Central memory CD4-positive, alpha-beta T cell (primary cell): ENCODE measurements at places on chromosomes 7 and 10.

DNA sequence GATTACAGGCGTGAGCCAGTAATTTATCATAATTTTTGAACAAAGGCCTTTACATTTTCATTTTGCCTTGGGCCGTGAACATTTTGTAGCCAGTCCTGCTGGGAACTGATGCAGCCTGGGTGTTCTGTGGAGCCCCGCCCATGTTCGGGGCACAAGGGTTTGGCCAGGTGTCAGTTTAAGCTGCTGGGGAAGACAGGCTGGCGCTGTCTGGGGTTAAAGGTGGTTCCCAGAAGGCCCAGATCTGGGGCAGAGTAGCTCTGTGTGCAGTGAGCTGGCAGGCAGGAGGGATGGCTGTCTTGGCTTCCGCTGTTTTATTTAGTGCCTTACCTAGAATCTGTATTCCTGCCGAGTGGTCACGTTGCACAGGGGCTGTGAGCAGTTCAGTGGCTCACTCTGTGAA lies 50.2 kb downstream of the DOCK1 start:
- DNase-seq, result no peak

GRCh38 chr7:111282626-111283025 lies 191.7 kb downstream of the LRRN3 start:
- DNase-seq, result no peak

DNA sequence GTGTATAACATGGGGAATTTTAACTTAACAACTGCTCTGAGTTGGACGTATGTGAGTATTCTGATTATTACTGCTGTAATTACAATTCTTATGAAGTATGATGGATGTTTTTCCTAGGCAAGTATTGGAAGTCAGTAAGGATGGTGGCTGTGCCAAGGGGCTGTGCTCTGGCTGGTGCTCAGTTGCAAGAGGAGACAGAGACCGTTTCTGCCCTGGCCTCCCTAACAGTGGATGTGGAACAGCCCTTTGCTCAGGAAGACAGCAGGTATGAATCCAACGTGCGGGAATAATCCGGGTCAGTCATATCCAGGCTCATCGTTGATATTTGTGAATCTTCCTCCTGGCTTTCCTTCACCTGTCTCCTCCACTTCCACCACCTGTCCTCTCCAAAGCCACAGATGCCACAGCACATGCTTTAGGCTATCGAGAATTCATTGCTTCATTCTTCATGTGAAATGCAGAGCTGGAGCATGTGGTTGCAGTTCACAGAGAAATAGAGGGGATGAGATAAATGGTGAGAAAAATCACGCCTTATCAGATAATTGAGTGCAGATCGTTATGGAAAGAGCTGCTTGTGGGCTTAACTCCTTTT lies 141.7 kb downstream of the TWIST1 start:
- no peak for DNase-seq

DNA sequence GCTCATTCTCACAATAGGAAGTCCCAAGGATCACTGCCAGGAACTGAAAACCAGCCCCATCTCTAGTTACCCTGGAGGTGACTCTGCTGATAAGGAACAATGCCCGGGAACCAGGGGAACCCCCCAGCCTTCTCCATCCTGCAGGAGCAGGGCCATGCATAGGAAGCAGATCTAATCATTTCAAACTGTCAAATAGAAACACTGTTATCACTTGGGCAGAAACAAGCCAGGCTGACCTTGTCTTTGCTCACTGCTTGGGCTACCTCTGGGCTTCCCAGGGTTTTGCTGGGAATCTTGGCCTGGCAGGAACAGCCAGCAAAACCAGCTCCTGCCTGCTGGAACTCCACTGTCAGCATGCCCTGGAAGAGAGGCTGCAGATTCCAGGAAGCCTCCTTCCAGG lies 114.1 kb downstream of the RNF216 start:
- no peak for DNase-seq

GRCh38 chr10:88346144-88346977 lies 236.8 kb downstream of the RNLS start:
- no peak for DNase-seq

- no peak for DNase-seq
Measured at GRCh38 chr7:129452589-129453231, 18.5 kb downstream of the STRIP2 start.

DNA sequence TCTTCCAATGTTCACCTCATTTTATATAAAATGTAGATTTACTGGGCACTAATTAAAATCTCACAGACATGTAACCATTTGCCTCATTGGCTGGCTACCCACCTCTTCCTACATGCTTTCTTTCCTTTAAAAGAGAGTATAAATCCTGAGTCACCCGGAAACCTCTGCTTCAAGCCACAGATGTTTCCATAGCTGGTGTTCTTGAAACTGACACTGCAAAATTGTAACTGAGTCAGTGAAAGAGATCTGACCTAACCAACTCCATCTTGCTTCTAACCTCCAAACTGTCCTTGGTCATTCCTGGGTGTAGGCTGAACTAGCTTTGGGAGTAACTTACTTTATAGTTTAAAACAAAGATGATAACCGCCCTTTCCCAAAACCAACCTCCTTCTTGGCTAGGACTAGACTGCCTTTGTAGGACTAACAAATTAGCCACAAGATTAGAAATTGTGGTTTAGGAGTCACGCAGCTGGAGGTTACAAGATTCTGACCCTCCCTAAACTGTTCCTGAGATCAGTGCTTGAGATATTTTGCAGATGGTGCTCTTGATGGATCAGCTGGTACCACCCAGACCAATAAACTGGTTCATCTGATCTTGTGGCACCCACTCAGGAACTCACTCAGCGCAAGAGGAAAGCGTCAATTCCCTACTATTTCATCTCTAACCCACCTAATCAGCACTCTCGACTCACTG lies 33.5 kb downstream of the SVOPL start:
- DNase-seq, result no peak

GRCh38 chr10:112022196-112022595 lies 161.4 kb downstream of the GPAM start:
- no peak for DNase-seq

GRCh38 chr10:63376560-63377304 lies 89.0 kb downstream of the JMJD1C start:
- no peak for DNase-seq

- DNase-seq, result peak; percentile 77
Measured at GRCh38 chr7:105677817-105678573, 96.7 kb upstream of the EFCAB10 start.

- DNase-seq, result no peak
Measured at GRCh38 chr7:107023522-107024151, 20.9 kb upstream of the PRKAR2B start.

DNA sequence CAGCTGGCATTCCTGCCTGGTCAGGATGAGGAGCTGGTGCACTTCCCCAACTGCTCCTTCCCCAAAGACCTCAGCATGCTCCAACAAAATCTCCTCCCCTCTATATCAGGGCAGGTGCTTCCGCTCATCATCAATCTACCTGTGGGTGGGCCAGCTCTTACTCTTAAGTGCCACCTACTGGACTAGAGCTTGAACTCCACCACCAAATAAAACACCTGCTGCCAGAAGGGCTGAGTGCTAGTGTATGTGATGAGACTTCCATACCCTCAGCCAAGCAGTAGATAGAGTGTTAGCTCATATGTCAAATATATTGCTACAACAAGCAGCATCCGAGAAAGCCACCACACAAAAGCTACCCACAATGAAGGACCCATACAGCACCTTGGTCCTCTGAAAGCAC lies 264.3 kb downstream of the RNLS start:
- DNase-seq, result peak; percentile 4

DNA sequence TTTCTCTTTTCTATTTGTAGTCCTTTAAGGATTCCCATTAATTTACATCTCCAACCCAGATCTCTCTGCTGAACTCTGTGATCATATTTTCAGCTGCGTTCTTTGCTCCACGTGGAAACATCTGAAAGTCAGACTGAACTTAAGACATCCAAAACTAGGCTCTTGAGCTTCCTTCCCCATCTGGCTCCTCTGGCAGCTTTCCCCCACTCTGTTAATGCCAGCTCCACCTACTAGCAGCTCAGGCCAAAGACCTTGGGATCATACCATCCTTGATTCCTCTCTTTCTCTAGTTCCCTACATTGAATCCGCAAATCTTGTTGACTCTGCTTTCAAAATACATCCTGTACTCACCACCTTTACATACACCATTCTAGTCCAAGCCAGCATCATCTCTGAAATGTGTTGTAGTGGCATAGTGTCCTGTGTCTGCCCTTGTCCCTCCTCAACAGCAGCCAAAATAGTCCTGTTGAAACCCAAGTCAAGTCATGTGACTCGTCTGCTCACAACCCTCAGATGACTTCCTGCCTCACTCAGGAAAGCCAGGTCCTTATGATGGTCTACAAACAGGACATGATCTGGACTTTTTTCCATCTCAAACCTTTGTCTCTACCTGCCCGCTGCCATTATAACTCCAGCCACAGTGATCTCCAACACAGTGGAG lies 7.0 kb downstream of the REEP3 start:
- DNase-seq, result no peak

GRCh38 chr10:92241158-92241500 lies 49.7 kb downstream of the CPEB3 start:
- DNase-seq, result no peak

DNA sequence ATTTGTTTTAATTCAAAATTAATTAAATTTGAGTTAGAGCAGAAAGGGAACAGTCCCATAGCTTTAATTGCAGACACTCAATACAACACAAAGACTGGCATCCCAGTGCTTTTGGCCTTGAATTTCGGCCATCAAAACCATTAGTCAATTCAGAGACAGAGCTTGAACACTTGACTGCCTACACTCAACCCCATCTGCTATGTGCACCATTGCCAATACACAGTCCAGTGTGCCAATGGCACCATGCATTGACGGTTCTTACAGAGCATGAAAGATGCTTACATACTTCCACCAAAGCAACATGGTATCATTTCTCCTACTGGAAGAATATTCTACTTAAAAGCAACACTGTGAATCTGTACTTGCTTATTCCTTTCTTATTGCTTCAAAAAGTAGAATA lies 43.6 kb upstream of the LRRTM3 start:
- no peak for DNase-seq

- no peak for DNase-seq
Measured at GRCh38 chr7:48337012-48337621, 165.9 kb downstream of the ABCA13 start.

DNA sequence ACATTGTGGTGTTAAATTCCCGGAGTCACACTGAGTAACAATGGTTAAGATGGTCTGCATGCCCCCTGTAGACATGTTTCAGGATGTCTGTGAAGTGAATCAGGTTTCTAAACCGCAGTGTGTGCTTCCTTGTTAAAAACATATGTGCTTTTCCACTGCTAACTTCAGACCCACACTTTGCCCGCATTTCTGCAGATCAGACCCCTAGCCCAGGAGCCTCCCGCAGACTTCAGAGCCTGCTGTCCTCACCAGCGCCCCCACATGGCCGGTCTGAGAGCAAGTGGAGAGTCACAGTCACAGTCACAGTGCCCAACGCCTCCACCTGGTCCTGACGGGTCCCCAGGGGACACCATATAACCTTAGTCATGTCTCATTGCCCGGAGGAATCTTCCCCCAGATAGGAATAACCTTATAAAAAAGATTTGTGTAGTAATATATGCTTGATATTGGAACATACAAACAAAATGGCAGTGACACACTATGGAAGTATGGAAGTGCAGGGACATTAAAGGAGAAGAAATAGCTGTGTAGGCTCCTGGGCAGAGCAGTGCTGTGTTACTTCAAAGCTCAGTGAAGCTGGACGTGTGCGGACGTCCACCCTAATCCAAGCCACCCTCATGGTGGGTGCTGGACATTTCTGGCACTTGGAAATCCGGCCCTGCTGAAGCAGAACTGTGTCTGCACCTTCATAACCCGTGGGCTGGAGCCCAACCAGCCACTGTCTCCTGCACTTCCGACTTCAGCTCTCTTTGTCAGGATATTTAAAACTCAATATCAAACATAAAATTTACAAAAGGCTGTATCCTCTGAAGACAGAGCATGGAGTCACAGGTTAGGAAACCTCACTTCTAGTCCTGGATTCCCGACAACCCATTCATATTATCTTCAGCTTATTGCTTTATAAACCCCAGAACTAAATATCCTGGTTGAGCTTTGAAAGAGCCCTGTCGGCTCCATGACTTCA lies 29.0 kb downstream of the GSTO2 start:
- no peak for DNase-seq

GRCh38 chr7:123028339-123028738 lies 32.8 kb upstream of the TAS2R16 start:
- no peak for DNase-seq

GRCh38 chr10:45612741-45613140 lies 59.8 kb downstream of the ZFAND4 start:
- no peak for DNase-seq

DNA sequence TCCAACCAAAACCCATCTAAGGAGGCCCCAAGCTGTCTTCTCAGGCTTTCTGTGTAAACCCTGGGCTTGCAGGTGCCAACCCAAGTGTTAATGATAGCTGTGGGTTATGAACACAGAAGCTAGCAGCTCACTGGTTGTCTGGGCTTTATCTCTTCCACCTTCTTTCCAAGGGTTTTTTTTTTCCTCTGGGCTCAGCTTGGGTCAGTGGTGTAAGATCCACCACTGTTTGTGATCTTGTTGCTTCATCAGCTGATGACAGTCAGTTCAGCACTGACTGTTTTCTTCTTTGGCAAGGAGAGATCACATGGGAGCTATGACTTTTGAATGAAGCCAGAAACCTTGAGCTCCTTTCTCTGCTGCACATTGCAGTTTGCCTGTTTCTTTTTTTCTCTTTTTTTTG lies 4.6 kb downstream of the GTPBP4 start:
- no peak for DNase-seq

DNA sequence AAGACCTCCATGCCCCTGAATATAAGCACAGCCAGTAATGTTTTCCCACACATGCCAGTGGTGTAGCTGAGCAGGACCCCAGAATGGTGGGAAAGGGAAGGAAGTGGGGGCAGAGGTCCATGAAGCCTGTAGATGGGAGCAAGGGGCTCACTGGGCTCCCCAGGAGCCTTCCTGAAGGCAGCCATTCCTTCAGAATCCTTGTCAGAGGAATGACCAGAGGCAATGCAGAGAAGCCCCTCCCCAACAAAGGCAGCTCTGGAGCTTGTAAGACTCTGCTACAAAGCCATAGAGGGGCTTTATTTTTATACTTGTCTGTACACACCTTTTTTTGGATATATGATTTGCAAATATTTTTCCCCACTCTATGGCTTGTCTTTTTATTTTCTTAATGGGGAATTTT lies 165.0 kb upstream of the TCF7L2 start:
- DNase-seq, result no peak

GRCh38 chr7:87038993-87039690 lies 20.3 kb downstream of the ELAPOR2 start:
- no peak for DNase-seq

DNA sequence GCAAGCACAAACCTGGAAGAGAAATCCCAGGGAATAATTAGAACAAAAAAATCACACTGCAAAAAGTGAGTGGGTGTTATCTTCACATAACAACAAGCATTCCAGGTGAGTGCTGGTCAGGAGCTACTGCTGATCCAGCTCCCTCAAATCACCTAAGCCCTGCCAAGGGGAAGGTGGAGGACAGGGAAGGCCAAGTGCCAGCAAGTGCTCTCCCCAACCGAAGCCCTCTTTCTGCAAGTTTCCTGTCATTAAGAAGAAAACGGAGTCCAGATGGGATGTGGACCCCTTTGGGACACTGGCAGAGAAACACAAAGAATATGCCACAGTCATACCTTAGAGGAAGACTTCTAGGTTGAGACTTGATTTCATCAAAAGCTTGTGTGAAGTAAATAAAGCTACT lies 933.0 kb upstream of the ZNF722 start:
- no peak for DNase-seq
